Activated T-cell treated with anti-CD3 and anti-CD28 coated beads, Interleukin-2, amount 50 U/mL, for 72 hours (primary cell): ENCODE measurements at places on chromosomes 6 and 20. TPM values are rescaled to one million over a fixed set of nuclear protein-coding genes. Genes with fewer than 3 reads are reported as not detected.

SLC35B3 gene
- total RNA-seq = 10.7 TPM

CRISP3 gene
- not detected for total RNA-seq

CDYL gene
- 40.8 TPM for total RNA-seq

SNAP91 gene
- total RNA-seq = not detected

ERVFRD-1 gene
- total RNA-seq = not detected

BRD2 gene
- 238 TPM for total RNA-seq

PLCB4 gene
- not detected for total RNA-seq

KCNQ2 gene
- total RNA-seq = 0.65 TPM

STX11 gene
- total RNA-seq = 34.0 TPM

MRPS26 gene
- total RNA-seq = 100 TPM

NKAIN2 gene
- total RNA-seq = not detected

CRISP2 gene
- not detected for total RNA-seq

SLC35D3 gene
- not detected for total RNA-seq

UBE2C gene
- total RNA-seq = 197 TPM

PRR3 gene
- total RNA-seq = 31.8 TPM

RNASET2 gene
- 44.3 TPM for total RNA-seq

PRR18 gene
- not detected for total RNA-seq

NR2E1 gene
- not detected for total RNA-seq

ZGPAT gene
- 24.3 TPM for total RNA-seq

COX4I2 gene
- total RNA-seq = not detected

SAMD5 gene
- 0.05 TPM for total RNA-seq

GRIK2 gene
- total RNA-seq = not detected

C6orf52 gene
- total RNA-seq = 2.7 TPM

SEL1L2 gene
- total RNA-seq = not detected

EYA4 gene
- not detected for total RNA-seq

IP6K3 gene
- not detected for total RNA-seq

UBD gene
- total RNA-seq = 1.3 TPM

SLC22A2 gene
- total RNA-seq = not detected

HLA-DRA gene
- total RNA-seq = 18.8 TPM

SS18L1 gene
- 19.8 TPM for total RNA-seq

RBL1 gene
- total RNA-seq = 38.3 TPM

STK38 gene
- 34.4 TPM for total RNA-seq

RRAGD gene
- 11.8 TPM for total RNA-seq

DOP1A gene
- total RNA-seq = 12.0 TPM

ADGRF5 gene
- not detected for total RNA-seq

EFCAB8 gene
- total RNA-seq = 2.7 TPM

PHACTR1 gene
- 0.05 TPM for total RNA-seq

E2F1 gene
- 81.5 TPM for total RNA-seq

TMEM244 gene
- total RNA-seq = not detected

EPB41L1 gene
- total RNA-seq = 0.70 TPM

SLC17A2 gene
- not detected for total RNA-seq

C6orf89 gene
- 53.1 TPM for total RNA-seq

ANGPT4 gene
- total RNA-seq = not detected

SYCP2 gene
- 11.9 TPM for total RNA-seq

GSTA5 gene
- total RNA-seq = not detected

SNX5 gene
- total RNA-seq = 207 TPM

ZSCAN23 gene
- 4.3 TPM for total RNA-seq

BMP2 gene
- not detected for total RNA-seq

DYNLT1 gene
- total RNA-seq = 111 TPM

SYCP2L gene
- 0.14 TPM for total RNA-seq

OPRM1 gene
- not detected for total RNA-seq

TCF15 gene
- not detected for total RNA-seq

SLC22A7 gene
- total RNA-seq = not detected

WFDC5 gene
- 1.4 TPM for total RNA-seq

FIG4 gene
- total RNA-seq = 15.0 TPM

THBS2 gene
- not detected for total RNA-seq
